ENCODE measurements at places on chromosomes 3 and 15.

GRCh38 chr3:150583028-150583427 is 20.1 kb upstream of the SELENOT start:
- DNase-seq: no peak

DNA sequence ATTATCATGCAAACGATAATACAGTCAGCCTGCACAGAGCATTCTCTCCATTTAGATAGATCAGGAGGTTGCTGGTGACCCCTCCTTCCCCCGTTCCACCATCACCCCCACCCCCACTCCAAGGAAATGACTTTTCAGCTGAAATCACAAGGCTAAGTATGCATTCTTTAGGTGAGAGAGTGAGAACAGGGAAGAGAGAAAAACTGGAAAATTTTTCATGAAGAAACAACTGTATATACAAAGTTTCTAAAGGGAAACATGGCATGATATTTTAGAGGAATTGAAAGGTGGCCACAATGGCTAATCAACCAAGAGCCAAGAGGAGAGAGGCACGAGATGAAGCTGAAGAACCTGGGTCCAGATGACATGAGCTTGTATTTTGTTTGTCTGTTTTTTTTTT is 22.2 kb downstream of the BCL2A1 start:
- no peak for DNase-seq

GRCh38 chr3:101556064-101556463 is 5.6 kb upstream of the TRMT10C start:
- DNase-seq: no peak

DNA sequence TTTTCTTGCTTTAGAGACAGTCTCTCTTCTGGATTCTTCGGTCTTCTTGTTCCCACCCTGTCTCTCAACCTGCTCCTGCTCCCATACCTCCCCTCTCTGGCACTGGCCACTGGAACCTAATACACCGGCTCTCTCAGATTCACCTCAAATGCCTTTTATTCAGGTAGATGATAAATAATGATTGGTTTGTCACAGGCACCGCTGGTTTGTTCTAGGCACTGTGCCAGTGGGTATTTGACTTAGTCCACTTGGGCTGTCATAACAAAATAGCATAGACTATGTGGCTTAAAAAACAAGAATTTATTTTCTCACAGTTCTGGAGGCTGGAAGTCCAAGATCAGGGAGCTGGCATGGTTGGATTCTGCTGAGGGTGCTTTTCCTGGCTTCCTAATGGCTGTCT is 278.2 kb upstream of the STT3B start:
- no peak for DNase-seq

- no peak for DNase-seq
These were observed 1137.9 kb downstream of the ROBO2 start for GRCh38 chr3:78177780-78178179.

DNA sequence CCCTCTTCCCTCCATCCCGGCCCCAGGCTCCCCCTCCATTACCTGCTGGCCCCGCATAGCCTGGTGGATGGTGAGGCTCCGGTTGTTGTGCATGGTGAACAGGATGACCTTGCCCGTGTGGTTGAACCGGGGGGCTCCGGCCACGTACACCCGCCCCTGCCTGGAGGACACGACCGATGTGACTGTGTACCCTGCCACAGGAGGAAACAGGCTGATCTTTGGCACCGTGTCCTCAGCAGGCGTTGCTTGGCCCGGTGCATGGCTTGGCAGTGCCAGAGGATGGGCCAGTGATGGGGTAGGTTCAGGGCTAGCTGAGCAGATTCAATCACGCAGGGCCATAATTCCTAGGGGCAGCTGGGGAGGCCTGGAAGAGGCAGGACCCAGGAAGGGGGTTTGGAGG is 58.1 kb downstream of the FEM1B start:
- DNase-seq: no peak

DNA sequence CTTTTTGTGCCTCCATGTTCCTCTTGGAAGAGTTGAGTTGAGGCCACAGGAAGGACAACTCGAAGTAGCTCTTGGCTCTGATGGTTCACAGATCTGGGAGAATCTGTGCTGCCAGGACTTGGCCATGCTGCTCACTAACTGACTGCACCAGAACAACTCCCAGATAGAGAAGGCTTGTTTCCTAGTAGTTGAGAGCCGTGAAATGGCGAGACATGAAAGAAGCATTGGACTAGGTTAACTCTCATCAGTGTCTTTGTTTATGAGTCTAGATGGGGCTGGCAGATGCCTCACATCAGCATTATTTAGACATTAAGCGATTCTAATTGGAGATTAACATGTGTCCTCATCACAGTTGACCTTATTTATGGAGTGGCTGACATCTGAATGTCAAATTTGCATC is 92.9 kb upstream of the AGBL1 start:
- no peak for DNase-seq

DNA sequence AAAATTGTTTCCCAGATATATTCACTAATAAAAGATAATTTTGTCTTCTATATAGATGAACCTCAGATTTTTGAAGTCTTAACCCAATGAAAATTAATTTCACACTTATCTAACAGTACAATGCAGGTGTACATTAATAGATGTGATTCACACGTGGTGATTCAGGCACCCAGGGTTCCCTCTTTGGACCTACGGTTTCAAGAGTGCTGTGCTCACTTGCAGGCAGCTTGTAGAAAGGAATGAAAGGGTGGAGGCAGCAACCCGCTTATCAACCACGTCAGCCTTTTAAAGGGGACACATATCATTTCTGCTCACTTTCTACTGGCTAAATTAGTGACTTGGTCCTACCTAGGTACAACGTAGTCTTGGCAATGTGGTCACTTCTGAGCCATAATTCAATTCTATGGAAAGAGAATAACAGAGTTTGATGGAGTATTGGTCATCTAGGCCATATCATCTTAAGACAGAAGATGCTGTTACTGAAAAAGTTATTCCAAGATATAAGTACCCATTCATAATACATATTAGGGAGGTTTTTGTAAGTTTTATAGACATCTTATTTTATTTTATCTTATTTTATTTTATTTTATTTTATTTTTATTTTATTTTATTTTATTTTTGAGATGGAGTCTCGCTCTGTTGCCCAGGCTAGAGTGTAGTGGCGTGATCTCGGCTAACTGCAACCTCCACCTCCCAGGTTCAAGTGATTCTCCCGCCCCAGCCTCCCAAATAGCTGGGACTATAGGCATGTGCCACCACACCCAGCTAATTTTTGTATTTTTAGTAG is 37.9 kb downstream of the ACP3 start:
- DNase-seq: no peak

DNA sequence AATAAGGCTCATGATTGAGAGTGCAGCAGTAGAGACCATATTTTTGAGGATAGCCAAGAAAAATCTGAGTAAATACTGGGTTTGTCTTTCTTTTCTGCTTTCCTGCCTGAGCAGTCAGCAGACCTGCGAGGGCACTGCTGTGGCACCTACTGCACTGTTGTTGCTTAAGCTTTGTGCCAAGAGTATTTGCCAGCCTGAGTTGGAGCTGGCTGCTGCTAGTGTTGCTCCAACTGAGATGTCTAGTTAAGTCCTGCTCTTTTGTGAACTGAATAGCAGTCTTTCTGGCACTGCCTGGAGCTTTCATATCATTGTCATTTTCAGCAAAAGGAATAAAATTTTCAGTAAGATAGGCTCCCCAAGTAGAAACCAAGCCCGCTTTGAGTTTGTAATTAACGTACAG is 214.5 kb upstream of the P2RY1 start:
- no peak for DNase-seq

DNA sequence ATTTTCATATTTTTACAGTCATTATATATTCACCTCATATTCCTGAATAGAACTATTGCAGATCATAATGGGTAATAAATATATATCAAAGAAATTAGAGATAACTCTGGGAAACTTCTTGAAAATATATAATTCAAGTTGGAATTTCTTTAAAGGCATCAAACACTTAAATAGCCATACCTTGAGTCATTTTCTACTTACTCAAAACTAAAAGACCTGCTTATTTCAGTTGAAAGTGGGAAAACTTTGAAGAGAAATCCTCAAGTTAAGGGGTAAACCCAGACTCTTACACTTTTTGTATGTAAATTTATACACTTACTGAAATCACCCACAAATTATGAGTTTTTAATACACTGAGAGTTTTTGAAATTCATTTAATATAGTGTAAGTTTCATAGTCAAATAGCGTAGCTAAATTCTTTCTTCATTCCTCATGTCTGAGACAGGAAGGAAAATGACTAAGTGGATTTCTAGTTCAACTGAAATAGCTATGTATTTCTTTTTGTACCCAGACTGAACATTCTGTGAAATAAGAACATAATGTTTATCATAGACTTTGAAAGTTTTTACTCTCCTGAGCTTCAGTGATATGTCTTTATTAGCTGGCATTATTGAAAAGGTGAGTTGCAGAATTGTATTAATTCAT is 4.6 kb upstream of the ALCAM start:
- no peak for DNase-seq

Data from stimulated activated CD8-positive, alpha-beta memory T cell treated with anti-CD3 and anti-CD28 coated beads, Interleukin-4, amount 100 ng/mL, for 4 hours (primary cell).